ENCODE measurements at places on chromosomes 3 and 15.

- peak; percentile 56 for DNase-seq
These were observed 47.9 kb downstream of the YEATS2 start for GRCh38 chr3:183745300-183746098.

GRCh38 chr3:69540706-69541581 is 155.1 kb upstream of the FRMD4B start:
- DNase-seq: no peak

GRCh38 chr3:173395073-173395411 is 2.5 kb upstream of the NLGN1 start:
- DNase-seq: no peak

GRCh38 chr15:80367094-80367493 is 37.1 kb upstream of the ARNT2 start:
- peak; percentile 16 for DNase-seq

GRCh38 chr3:174675406-174675805 is 183.7 kb upstream of the NAALADL2 start:
- no peak for DNase-seq

DNA sequence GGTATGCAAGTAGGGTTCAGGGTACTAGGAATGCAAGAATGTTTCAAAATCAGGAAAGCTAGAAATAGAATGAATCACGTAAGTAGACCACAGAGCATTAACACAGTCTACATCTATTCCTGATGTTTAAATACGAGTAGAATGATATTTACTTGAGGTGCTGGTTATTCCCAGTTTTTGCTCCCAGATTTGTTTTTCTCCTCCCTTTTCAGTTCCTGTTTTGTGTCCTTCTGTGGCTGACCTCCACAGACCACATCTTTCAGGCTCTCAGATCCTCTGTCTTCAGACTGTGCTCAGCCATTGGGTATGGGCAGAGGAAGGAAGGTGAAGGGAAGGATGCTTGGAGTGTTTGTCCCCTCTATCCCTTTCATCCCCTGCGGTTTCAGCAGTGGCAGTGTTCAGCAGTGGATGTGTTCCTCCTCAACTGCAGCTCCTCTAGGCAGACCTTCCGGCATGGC is 276.6 kb downstream of the ZNF621 start:
- peak; percentile 56 for DNase-seq

- DNase-seq: no peak
These were observed 26.8 kb downstream of the SERPINI1 start for GRCh38 chr3:167762296-167762695.

DNA sequence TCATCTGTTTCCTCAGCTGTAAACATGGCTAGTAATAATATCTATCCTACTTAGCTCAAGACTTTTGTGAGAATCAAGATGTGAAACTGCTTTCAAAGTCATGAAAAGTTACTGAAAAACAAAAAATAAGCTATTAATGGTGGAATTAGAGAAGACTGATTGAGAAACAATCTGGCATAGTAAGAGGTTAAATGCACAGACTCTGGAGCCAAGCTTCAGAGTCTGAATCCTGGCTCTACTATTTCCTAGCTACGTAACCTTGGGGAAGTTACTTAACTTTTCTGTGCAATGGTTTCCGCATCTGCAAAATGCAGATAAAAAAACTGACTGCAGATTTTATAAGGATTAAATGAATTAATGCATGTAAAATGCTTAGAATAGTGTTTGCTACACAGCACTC is 28.8 kb downstream of the LRRFIP2 start:
- peak; percentile 73 for DNase-seq

DNA sequence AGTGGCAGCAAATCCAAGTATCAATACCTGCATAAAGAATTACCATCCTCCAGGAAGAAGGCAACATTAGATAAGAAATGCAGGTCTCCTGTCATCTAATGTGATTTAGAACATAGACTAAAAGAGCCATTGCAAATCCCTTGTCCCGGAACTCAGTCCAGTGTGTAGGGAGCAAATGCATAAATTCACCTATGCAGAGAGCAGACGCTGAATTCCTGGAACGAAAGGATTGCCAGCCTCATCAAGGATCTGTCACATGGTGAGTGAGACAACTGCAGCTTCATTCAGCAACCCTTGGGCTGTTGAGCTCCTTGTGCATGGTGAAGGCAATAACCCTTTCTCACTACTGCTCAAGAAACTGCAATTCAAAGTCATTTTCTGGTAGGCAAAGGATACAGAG is 696.8 kb upstream of the CFAP20DC start:
- DNase-seq: no peak

DNA sequence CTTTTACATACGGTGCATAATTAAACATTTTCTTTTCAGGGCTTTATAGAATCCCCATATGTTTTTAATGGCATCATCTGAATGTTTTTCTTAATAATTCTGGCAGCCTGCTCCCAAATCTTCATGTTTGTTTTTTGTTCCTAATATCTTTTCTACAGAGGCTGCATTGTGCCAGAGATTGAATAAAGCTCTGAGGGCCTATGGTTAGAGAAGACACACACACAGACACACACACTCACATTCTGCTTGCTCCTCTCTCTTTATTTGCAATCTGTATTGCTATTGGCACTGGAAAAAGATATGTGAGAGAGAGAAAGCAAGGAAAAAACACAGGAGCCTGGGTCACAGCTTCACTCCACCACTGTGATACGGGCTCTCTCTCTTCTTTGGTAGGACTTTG is 136.0 kb downstream of the MECOM start:
- DNase-seq: peak; percentile 18

DNA sequence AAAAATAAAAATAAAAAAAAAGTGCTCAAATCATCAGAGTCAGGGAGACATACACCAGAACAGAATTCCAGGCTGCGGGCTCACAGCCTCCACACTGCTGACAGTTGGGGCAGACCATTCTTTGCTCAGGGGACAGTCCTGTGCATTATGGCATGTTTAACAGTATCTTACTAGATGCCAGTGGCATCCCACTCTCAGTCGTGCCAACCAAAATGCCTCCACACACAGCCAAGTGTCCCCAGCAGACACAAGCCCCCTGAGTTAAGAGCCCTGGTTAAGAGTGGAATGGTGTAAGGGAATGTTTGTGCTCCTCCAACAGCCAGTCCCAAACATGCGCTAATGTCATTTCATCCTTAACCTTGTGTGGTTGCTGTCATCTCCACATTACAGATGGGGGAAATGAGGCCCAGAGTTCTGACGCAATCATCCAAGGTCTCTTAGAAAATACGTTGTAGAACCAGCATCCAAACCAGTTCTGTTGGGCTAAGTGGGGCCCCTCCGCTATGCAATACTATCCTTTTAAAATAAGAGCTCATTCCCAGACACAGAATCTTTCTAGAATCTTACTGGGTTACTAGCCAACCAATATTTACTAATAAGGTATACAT is 26.0 kb downstream of the CFAP92 start:
- no peak for DNase-seq

GRCh38 chr3:122975924-122976293 is 51.7 kb downstream of the SEMA5B start:
- no peak for DNase-seq

DNA sequence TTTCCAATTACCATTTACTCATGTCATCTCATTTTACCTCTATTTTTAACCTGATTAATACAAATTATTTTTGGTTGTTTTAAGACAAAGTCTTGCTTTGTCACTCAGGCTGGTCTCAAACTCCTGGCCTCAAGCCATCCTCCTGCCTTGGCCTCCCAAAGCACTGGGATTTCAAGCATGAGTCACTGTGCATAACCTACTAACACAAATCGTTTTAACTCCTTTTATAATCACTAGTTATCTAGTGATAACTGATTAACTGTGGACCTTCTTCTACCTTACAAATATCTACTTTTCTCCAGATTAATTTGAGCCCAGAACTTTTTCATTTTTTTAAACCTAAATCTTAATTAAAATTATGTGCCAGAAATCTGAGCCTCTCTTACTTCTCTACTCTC is 4.6 kb downstream of the ATP13A3 start:
- peak; percentile 48 for DNase-seq

GRCh38 chr3:126197854-126198584 is 17.6 kb upstream of the ALDH1L1 start:
- DNase-seq: peak; percentile 78

DNA sequence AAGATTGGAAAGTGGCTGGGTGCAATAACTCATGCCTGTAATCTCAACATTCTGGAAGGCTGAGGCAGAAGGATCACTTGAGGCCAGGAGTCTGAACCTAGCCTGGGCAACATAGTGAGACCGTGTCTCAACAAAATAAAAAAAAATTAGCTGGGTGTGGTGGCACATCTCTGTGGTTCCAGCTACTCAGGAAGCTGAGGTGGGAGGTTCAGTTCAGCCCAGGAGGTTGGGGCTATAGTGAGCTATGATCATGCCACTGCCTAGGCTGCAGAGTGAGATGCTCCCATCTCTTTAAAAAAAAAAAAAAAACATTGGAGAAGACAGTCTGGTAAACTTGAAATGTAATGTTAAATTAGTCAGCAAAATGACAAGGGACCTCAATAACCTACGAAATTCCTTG is 57.9 kb downstream of the STAG1 start:
- DNase-seq: no peak

DNA sequence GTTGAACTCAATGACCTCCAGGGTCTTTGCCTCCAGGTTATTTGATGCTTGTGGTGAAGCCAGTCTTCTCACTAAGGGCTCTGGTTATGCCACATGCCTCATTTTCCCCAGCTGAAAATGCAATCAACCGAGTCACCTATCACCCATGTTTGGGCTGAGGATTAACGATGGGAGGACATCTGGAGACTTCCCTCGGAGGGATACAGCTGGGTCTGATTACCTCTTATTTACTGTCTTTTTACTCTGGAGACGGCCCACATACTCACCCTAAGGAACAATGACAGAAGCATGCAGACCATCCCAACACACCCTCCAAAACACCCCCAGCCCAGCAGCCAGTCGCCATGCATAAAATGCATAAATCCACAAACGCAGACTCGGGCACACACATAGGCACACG is 187.4 kb downstream of the OPA1 start:
- no peak for DNase-seq

DNA sequence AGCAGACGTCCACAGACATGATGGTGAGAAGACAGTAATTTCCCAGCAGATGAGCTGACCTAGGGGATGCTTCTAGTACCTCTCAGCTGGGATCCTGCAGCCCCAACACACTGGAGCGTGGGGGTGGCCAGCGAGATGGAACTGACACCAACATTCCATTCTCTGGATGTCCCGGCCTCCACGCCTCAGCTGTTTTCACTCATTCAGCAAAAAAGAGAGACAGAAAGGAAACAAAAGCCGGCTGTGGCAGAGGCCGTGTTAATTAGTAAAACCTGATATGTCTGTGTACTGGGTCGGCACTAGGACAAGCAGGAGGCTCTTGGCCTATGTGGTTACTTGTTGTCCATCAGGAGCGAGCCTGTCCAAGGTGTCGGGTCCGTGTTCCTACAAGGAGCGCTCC is 82.6 kb upstream of the MYZAP start:
- no peak for DNase-seq

DNA sequence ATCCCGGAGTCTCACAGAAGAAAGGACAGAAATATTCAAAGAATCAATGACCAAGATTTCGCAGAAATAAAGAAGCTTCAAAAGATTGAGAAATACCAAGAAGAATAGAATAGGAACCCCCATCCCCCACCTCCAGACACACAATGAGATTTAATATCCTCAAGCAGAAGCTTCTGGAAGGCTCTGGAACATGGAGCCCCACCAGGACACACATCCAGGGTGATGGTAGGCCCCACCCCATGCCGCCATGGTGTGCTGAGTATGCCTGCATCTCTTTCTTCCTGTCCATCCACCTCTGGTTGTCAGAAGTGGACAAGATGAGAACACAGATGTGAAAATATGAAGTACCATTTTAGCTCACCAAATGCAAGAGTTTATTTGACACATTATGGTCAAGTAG is 19.3 kb downstream of the PRR23E start:
- no peak for DNase-seq

GRCh38 chr3:166743481-166744134 is 636.5 kb downstream of the ZBBX start:
- no peak for DNase-seq
